ENCODE measurements at places on chromosomes 7 and 10. TPM values are rescaled to one million over a fixed set of nuclear protein-coding genes. Genes with fewer than 3 reads are reported as not detected.
A peak's percentile ranks its signal among the peaks of the same experiment; 100 is the strongest.

Gene ABCB4
- not detected for polyA plus RNA-seq

- H3K27me3 ChIP-seq = peaks cover 83% of the 10 kb centered on the region
- H3K27ac ChIP-seq = no peak overlapping the region
- no peak overlapping the region for H3K4me3 ChIP-seq
- no peak for DNase-seq
- H3K36me3 ChIP-seq = no peaks in the 10 kb centered on the region
- no peaks in the 10 kb centered on the region for H3K4me1 ChIP-seq
These were observed 21.1 kb downstream of the UNCX start for GRCh38 chr7:1253681-1254181.

DNA sequence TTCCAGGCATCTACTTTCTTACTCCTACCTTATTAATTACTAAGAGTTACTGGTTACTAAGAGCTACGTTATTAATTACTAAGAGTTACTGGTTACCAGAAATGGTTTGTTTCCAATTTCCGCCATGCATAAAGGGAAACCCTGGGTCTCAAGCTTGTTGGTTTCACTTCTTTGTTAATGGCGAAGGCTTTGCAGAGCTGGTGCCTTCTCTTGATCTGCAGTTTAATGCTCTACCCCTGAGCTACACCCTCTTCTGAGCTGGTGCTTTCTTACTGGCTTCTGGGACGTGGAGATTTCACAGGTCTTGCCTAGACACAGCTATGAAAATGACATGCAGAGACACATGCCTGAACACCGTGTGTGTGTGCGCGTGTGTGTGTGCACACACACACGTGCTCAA, 560 bp downstream of the CPA4 start:
- no peaks in the 10 kb centered on the region for H3K36me3 ChIP-seq
- peak overlapping the region; percentile 53 for H3K27ac ChIP-seq
- no peak for DNase-seq

- no peak overlapping the region for H3K4me3 ChIP-seq
- no peaks in the 10 kb centered on the region for H3K4me1 ChIP-seq
- no peaks in the 10 kb centered on the region for H3K27me3 ChIP-seq
- DNase-seq = no peak
These were observed 268.5 kb downstream of the ADARB2 start for GRCh38 chr10:1468811-1469210.

Gene DOCK4
- 4.4 TPM for polyA plus RNA-seq

DNA sequence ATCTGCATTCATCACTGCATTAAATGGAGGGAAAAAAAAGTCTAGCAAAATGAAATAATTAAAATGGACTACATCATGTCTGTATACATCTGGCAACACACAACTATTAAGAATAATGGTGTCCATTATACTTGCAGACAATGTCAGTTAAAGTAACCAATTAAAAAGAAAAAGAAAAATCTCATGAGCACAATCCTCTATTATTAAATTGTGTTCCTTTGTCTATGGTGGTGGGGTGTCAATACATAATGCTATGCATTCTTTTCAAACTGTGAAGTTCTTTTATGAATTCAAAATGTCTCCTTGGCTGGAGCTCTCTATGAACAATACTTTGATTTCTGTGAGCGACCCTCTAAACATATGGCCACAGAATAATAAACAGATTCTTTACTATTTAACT, 63.5 kb downstream of the NRP1 start:
- H3K27ac ChIP-seq = no peak overlapping the region
- H3K27me3 ChIP-seq = no peaks in the 10 kb centered on the region
- peaks cover 16% of the 10 kb centered on the region for H3K4me1 ChIP-seq
- peaks cover 10% of the 10 kb centered on the region for H3K36me3 ChIP-seq
- DNase-seq = no peak
- H3K4me3 ChIP-seq = no peak overlapping the region

Gene HTRA1
- polyA plus RNA-seq = 94.9 TPM

GRCh38 chr7:150450491-150451001, at the start of gene GIMAP8:
Gene GIMAP8, plus strand, starts transcription at chr7:150450630. Its CDS starts 16,069 bp downstream, at chr7:150466699.
- no peaks in the 10 kb centered on the region for H3K36me3 ChIP-seq
- H3K4me1 ChIP-seq = no peaks in the 10 kb centered on the region
- H3K27me3 ChIP-seq = peaks cover 20% of the 10 kb centered on the region
- H3K4me3 ChIP-seq = no peak within 1 kb of the TSS

Gene AP1S1
- 187 TPM for polyA plus RNA-seq

DNA sequence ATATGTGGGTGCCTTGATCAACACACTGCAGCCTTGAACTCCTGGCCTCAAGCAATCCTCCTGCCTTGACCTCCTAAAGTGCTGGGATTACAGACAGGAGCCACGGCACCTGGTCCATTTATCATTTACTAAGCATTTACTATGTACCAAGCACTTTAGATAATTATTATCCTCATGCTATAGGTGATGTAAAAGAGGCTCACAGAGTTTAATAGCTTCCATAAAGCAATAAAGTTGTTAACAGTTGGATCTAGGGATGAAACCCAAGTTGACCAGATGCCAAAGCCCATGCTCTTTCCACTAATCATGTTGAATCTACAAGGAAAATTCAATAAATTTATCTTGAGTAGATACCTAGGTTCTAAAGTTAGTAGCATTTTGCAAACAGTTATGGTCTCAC, 5.0 kb downstream of the NAPEPLD start:
- no peak for DNase-seq
- no peak overlapping the region for H3K27ac ChIP-seq
- H3K4me1 ChIP-seq = no peaks in the 10 kb centered on the region
- H3K27me3 ChIP-seq = no peaks in the 10 kb centered on the region
- H3K4me3 ChIP-seq = no peak overlapping the region
